ENCODE measurements at places on chromosomes 2 and 18. TPM values are rescaled to one million over a fixed set of nuclear protein-coding genes. Genes with fewer than 3 reads are reported as not detected.

GRCh38 chr2:165772183-165772582 lies 21.9 kb downstream of the GALNT3 start:
- H3K27me3 ChIP-seq = peaks cover 2% of the 10 kb centered on the region
- H3K4me3 ChIP-seq = no peak overlapping the region
- H3K27ac ChIP-seq = no peak overlapping the region
- H3K4me1 ChIP-seq = peaks cover under 1% of the 10 kb centered on the region
- no peak for DNase-seq

DNA sequence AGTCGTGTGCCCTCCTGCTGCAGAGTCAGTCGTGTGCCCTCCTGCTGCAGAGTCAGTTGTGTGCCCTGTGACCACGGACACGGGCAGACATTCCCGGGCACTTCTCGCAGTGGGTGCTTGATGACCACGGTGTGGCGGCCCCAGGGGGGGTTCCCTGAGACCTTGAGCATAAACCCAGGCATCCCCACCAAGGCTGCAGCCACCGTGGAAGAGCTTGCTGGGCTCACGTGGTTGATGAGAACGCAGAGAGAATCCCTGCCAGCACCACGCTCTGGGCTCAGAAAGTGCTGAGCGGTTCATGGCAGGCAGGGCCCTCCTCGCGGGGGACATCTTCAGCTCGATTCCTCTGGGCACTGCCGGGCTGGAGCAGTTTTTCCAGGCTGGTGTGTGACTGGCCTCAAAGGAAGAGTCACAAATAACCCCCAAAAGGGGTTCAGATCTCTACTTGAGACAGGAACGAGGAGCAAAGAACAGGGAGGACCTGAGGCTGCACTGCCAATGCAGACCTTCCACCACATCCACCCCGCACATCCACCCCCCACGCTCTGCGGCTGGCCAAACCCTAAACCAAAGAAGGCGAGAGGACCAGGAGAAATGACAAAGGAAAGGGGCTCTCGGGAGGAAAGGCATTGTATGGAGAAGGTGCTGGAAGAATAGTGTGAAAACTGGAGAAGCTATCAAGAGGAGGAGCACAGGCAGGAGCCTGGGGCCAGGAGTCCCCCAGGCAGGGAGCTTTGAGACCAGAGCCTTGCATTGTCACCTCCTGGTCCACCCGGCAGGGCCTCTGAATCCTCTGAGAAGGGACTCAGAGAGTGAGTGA lies 8.4 kb upstream of the PER2 start:
- no peak for DNase-seq
- no peak overlapping the region for H3K27ac ChIP-seq
- H3K36me3 ChIP-seq = no peaks in the 10 kb centered on the region
- H3K27me3 ChIP-seq = peaks cover 16% of the 10 kb centered on the region
- H3K4me3 ChIP-seq = no peak overlapping the region
- H3K4me1 ChIP-seq = no peaks in the 10 kb centered on the region

- H3K27ac ChIP-seq = no peak overlapping the region
- no peaks in the 10 kb centered on the region for H3K27me3 ChIP-seq
- no peak for DNase-seq
- peaks cover 20% of the 10 kb centered on the region for H3K36me3 ChIP-seq
- H3K4me1 ChIP-seq = peaks cover 30% of the 10 kb centered on the region
These were observed 18.8 kb upstream of the MREG start for GRCh38 chr2:216031960-216032689.

GRCh38 chr18:49591775-49592174 lies 29.9 kb downstream of the LIPG start:
- DNase-seq = no peak
- H3K4me1 ChIP-seq = no peaks in the 10 kb centered on the region
- H3K27ac ChIP-seq = no peak overlapping the region
- no peaks in the 10 kb centered on the region for H3K36me3 ChIP-seq
- H3K4me3 ChIP-seq = no peak overlapping the region

GRCh38 chr2:147487978-147488289 lies 356.9 kb upstream of the ACVR2A start:
- no peak overlapping the region for H3K27ac ChIP-seq
- no peak overlapping the region for H3K4me3 ChIP-seq
- no peak for DNase-seq
- H3K4me1 ChIP-seq = peaks cover 32% of the 10 kb centered on the region

DNA sequence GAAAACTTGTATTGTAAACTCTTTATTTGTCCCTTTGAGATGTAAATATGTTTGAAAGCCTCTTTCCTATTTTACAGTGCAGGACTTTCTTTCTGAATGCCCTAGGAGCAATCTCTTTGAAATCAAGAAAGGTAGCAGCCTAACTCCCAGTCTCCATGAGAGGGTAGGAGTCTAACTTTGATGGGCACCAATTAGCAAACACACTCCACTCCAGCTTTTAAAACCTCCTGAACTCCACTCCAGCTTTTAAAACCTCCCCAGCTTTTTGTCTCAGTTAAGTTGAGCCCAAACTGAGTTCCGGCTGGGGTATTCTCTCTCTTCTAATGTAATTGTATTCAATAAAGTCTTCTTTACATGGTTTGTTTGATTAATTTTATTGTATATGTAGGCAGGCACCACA lies 493.7 kb upstream of the CDH7 start:
- H3K36me3 ChIP-seq = no peaks in the 10 kb centered on the region
- H3K4me1 ChIP-seq = no peaks in the 10 kb centered on the region
- no peak overlapping the region for H3K27ac ChIP-seq
- no peaks in the 10 kb centered on the region for H3K27me3 ChIP-seq

DNA sequence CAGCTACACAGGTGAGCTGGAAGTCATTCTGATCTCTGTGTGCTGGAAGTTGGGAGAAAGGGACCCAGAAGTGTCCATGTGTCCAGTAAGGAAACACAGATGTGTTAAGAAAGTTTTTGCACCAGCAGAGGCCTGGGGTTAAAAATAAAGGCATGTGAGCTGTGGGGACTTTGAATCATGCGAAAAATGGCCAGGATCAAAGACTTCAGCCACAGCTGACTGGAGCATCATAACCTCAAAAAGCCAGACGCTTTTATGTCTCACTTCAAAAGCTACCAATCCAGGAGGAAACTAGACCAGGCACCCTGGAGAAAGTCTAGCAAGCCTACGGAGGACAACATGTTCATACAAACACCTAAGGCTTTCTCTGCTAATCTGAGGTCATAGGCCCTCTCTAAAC lies 503.6 kb upstream of the REG3G start:
- H3K27ac ChIP-seq = no peak overlapping the region
- no peaks in the 10 kb centered on the region for H3K27me3 ChIP-seq
- H3K4me3 ChIP-seq = no peak overlapping the region
- no peaks in the 10 kb centered on the region for H3K36me3 ChIP-seq
- DNase-seq = no peak

DNA sequence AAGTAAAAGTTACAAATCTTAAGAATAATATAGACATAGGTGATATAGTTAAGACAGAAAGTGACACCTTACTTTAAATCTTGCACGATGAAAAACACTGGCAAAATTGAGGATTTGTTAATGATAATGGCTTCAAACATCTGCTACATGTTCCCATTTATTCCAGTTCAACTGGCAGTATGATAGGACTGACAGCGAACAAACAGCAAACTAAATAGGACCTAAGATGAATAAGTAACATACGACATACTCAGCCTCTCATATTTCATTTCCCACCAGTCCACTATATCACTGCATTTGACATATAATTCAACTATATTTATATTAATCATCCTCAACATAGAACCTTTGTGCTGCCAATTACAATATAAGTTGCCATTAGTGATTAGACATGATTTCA lies 36.3 kb downstream of the ACVR1C start:
- peaks cover 15% of the 10 kb centered on the region for H3K27me3 ChIP-seq
- H3K36me3 ChIP-seq = no peaks in the 10 kb centered on the region
- DNase-seq = no peak
- H3K4me1 ChIP-seq = peaks cover 8% of the 10 kb centered on the region

GRCh38 chr18:13120255-13120654 lies 98.3 kb upstream of the LDLRAD4 start:
- H3K27me3 ChIP-seq = no peaks in the 10 kb centered on the region
- DNase-seq = no peak
- H3K4me1 ChIP-seq = peaks cover 3% of the 10 kb centered on the region
- H3K4me3 ChIP-seq = no peak overlapping the region

The CCDC141 gene
- total RNA-seq = 17.0 TPM

The SCYGR6 gene
- not detected for total RNA-seq

The ATP8B1 gene
- 0.16 TPM for total RNA-seq
